Stimulated activated CD8-positive, alpha-beta memory T cell treated with anti-CD3 and anti-CD28 coated beads, Interleukin-7, amount 100 ng/mL, for 1 hour (primary cell): ENCODE measurements at places on chromosomes 12 and 14.

- DNase-seq = no peak
Observed at GRCh38 chr12:53966085-53966384, 6.9 kb upstream of the HOXC11 start.

DNA sequence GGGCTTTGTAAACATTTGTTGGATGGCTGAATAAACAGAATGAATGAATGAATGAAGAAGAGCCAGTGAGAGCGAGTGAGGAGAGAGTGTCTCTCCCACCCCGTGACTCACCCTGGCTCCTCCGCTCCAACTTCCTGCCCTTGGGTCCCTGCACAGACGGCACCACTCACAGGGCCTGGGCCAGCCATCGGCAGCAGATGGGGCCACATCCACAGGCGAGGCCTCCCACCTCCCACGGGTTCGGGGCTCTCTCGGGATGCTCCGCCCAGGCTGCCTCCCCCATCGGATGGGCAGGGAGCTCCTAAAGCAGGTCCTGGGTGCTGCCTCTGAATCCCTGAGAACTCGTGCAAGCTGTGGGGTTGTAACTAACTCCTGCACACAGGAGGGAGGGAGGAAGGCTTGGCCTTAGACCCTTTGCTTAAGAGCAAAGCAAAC is 41.3 kb downstream of the CCNK start:
- no peak for DNase-seq

GRCh38 chr14:61603736-61604135 is 91.6 kb upstream of the HIF1A start:
- DNase-seq = no peak

- no peak for DNase-seq
Observed at GRCh38 chr12:11741434-11742092, 92.1 kb downstream of the ETV6 start.

- no peak for DNase-seq
Observed at GRCh38 chr12:103748875-103749274, 92.2 kb downstream of the NT5DC3 start.

DNA sequence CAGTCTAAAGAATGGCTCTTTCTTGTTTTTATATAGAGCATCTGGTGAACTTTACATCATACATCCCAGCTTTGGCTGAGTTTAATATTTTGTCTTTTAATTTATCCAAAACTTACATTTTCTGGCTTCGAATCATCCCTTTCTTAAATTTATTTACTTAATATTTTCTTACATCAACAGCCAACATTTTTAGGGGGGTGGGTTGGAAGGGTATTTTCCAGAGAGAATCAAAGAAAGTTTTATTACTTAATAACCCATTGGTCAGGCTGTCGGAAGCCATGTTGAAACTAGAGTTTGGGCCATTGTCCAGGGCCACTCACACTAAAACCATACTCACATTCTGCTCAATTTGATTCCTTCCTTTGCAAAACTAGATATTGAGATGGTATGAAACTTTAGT is 220.2 kb downstream of the AEBP2 start:
- no peak for DNase-seq

- no peak for DNase-seq
Observed at GRCh38 chr14:54673193-54674045, 106.5 kb downstream of the SAMD4A start.

DNA sequence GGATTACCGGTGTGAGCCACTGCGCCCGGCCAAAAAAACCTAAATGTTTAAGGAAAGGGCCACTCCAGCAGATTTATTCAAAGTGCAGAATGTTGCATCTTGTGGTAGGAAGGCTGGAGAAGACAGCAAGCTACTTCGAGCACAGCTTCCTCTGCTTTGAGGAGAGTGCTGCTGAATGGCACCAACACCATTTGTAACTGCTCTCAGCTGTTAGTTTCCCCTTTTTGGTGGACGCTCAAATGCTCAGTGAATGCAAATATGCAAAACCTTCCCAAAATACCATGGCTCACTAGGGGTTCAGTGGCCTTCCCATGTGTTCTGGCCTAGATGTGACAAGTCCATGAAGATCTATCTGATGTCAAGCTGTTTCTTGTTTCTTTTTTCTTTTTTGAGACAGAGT is 2.9 kb upstream of the TDRD9 start:
- DNase-seq = no peak

DNA sequence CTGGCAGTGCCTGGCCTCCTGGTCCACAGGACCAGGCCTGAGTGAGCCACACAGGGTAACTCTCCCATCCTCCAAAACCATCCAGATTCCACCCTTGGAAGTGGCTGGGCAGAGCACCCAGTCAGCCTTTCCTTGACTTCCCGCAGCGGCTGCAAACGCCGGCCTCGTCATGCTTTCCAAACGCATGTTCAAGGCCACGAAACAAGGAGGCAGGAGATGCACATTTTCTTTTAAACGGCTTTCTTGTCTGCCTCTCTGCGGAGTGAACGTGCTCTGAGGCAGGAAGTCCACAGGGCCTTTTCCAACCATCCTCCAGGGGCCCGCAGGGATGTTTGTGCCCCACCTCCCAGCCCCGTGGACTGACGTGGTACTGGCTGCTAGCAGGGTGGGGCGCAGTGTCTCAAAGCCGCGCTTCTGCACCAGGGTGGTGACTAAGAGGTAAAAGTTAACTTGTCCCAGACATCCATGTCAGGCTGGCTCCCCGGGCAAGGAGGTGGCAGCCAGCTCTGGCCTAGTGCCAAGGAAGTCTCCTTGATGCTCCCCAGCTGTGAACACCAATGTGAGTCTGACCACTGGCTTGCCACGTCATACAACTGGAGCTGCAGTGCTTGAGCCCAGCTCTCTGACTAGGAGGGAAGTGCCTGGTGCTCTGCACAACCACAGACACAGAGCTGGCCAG is 45.0 kb downstream of the KCNA5 start:
- no peak for DNase-seq

DNA sequence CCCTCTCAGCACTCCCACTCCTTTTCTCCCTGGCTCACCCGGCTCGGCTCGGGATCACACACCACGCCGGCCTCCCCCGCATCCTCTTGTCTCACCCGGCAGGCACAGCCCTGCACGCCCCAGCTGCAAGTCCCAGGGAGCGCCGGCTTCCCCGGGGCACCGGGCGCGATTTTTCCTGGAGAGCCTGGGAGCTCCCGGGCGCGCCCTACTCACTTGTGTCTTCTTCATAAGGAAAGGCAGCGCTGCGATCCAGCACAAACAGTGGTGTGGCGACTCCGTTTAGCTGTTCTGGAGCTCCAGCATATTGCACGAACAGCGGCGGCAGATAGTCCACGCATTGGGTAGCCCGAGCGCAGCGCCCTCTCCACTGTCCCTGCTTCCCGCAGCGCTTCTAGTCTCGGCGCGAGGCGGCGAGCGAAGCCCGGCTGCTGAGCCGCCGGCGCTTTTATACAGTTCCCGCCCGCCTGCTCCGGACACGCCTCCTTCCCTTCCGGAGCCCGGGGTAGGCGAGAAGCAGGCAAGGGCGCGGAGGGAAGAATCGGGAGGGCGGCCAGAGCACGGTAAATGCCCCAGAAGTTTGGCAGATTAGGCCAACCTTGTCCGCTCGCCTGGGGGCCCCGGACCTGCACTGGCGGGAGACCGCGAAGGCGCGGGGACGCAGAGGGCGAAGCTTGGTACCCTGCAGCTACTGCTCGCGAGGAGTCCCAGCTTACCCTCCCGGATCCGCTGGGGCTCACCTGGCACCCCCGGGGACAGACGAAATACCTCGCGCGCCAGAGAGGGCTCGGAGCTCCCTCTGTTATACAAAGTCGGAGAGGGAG is at the start of gene KITLG:
KITLG (minus strand) TSS at position 421 of the 821 bp plus-strand sequence; CDS start at position 228, 193 bp downstream.
- no peak for DNase-seq

- DNase-seq = no peak
Observed at GRCh38 chr14:75630695-75631452, 29.8 kb downstream of the ERG28 start.

GRCh38 chr12:89468648-89469326 is 55.8 kb downstream of the GALNT4 start:
- DNase-seq = no peak

- no peak for DNase-seq
Observed at GRCh38 chr12:45292486-45293195, 76.7 kb downstream of the ANO6 start.

GRCh38 chr12:102093319-102093718 is 26.6 kb downstream of the NUP37 start:
- no peak for DNase-seq

GRCh38 chr14:93379831-93380230 is 32.8 kb downstream of the COX8C start:
- no peak for DNase-seq

DNA sequence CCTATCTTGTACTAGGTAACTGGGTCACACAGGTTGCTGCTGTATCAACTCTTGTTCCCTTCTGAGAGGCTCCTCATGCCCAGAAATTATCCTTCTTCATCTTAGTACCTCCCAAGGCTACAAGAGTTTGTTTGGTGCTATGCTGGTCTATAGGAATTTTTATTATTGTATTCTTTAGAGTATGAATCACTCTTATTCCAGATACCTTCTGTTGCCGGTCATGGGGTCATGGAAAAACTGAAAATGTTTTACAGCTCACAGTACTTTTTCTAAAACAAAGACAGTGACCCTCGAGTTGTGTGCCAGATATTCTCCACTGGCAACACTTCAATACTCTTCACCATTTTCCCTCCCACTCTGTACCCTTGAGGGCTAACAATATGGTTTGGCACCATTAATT is 1598.0 kb upstream of the TMEM132C start:
- no peak for DNase-seq

GRCh38 chr12:25771476-25771875 is 187.0 kb upstream of the RASSF8 start:
- no peak for DNase-seq

DNA sequence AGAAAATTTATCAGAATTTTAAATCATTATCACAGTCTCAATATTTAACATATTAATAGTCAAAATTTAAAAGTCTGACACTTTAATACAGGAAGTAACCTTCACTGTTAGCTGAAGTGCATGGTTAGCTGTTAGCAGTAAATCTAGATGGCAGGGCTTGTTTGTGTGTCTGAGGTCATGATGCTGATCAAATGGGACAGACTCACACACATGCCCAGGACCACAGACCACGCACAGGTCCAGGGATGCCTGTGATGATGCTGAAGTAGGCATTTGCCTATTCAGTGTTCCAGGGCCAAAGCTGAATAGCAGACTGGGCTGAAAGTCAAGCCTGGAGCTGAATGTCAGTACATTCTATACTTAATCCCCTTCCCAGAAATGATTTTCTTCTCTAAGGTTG is 20.5 kb downstream of the FNTB start:
- DNase-seq = no peak

- DNase-seq = no peak
Observed at GRCh38 chr12:116332705-116333380, 55.4 kb upstream of the MED13L start.

DNA sequence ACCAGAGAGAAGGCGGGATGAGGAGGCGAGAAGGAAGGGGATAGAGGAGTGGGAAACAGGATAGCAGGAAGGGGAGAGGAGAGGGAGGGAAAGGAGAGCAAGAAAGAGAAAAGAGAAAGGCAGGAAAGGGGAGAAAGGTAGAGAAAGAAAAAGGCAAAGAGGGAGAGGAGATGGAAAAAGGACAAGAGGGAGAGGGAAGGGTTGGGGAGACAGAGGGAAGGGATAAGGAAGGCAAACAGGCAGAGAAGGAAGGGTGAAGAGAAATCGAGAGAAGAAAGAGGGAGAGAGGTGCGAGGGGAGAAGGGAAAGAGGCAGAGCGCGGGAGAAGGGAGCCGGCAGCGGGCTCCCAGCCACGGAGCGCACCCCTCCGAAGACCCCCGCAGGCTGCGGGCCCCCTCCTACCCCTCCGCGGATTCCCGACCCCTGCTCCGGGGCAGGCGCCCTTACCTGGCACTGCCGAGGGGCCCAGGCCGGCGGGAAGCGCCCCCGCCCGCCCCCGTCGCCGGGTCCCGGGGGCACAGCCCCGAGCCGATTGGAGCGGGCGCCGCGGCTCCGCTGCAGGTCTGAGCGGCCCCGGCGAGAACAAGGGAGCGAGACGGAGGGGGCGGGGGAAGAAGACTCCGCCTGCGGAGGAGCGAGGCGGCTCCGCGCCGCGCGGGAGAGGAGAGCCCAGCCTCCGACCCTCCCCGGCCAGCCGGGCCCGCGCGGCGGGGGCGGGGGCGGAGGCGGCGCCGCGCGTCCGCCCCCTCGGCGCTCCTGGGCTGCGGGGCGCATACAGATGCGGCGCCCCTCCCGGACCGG is at the start of gene CDH24:
CDH24 (minus strand) TSS at position 565 of the 801 bp plus-strand sequence. CDS start 1,787 bp downstream, outside the sequence.
- peak; percentile 50 for DNase-seq

GRCh38 chr12:43111608-43112007 is 440.4 kb downstream of the ADAMTS20 start:
- DNase-seq = no peak

DNA sequence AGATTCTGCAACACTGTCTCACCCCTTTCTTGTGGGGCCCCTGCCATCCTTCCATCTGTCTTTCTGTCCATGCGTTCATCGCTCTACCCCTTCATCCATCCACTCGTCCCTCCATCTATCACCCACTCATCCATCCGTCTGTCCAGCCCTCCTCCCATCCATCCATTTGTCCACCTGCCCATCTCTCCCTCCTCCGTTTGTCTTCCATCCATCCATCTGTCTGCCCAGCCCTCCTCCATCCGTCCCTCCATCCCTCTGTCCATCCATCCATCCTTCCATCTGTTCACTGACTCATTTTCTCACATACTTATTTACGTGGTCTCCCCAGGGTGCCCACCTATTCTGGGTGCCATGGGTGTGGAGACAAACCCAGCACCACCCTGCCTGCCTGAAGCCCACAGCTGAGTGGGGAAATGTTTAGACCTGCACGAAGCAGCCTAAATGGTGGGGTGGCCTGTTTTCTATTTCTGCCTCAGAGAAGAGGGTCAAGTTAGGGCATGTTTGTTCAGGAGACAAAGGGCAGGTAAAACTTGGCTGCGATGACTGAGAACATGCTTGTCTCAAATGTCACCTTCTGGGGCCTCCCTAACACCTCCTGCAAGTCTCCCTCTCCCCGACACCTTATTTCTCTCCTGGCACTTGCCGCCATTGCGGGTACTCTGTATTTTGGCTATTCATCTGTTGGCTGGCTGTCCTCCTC is 2.8 kb upstream of the SLC25A47 start:
- no peak for DNase-seq

DNA sequence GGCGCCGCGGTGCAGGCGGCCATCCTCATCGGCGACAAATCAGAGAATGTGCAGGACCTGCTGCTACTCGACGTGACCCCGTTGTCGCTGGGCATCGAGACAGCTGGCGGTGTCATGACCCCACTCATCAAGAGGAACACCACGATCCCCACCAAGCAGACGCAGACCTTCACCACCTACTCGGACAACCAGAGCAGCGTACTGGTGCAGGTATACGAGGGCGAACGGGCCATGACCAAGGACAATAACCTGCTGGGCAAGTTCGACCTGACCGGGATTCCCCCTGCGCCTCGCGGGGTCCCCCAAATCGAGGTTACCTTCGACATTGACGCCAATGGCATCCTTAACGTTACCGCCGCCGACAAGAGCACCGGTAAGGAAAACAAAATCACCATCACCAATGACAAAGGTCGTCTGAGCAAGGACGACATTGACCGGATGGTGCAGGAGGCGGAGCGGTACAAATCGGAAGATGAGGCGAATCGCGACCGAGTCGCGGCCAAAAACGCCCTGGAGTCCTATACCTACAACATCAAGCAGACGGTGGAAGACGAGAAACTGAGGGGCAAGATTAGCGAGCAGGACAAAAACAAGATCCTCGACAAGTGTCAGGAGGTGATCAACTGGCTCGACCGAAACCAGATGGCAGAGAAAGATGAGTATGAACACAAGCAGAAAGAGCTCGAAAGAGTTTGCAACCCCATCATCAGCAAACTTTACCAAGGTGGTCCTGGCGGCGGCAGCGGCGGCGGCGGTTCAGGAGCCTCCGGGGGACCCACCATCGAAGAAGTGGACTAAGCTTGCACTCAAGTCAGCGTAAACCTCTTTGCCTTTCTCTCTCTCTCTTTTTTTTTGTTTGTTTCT is 1.7 kb downstream of the HSPA2 start:
- no peak for DNase-seq
